ENCODE measurements at places on chromosomes 4 and X. TPM values are rescaled to one million over a fixed set of nuclear protein-coding genes. Genes with fewer than 3 reads are reported as not detected.

The SPARCL1 gene
- 1.1 TPM for total RNA-seq

The TLR6 gene
- 3.1 TPM for total RNA-seq

The UBE2K gene
- 14.0 TPM for total RNA-seq

The MAGEB17 gene
- not detected for total RNA-seq

The SLC9B2 gene
- 27.6 TPM for total RNA-seq

The FABP2 gene
- total RNA-seq: not detected

The FHIP1A gene
- total RNA-seq: not detected

The SMIM10L2A gene
- total RNA-seq: under 0.01 TPM

The NEUROG2 gene
- not detected for total RNA-seq

The RTL9 gene
- total RNA-seq: 0.39 TPM

The ASB12 gene
- not detected for total RNA-seq

The SPANXC gene
- not detected for total RNA-seq

The TLR8 gene
- total RNA-seq: not detected

The RHOXF2 gene
- total RNA-seq: not detected

The DKK2 gene
- total RNA-seq: 0.39 TPM

The SPANXB1 gene
- not detected for total RNA-seq

The AWAT2 gene
- not detected for total RNA-seq

The SCRG1 gene
- total RNA-seq: not detected

The UGT2A3 gene
- total RNA-seq: not detected

The NAP1L3 gene
- 1.1 TPM for total RNA-seq

The BST1 gene
- 5.9 TPM for total RNA-seq

The MAOB gene
- under 0.01 TPM for total RNA-seq

The SERPINA7 gene
- total RNA-seq: not detected

The CHRNA9 gene
- total RNA-seq: not detected

The TMEM156 gene
- total RNA-seq: not detected

The FAM47E gene
- not detected for total RNA-seq

The DGKK gene
- not detected for total RNA-seq

The ITM2A gene
- total RNA-seq: 0.98 TPM

The REELD1 gene
- total RNA-seq: not detected

The EIF2S3 gene
- 336 TPM for total RNA-seq

The CYSLTR1 gene
- not detected for total RNA-seq

The USP26 gene
- not detected for total RNA-seq

The AADAT gene
- total RNA-seq: 4.9 TPM

Measured in subcutaneous preadipocyte (primary cell).